Activated T-cell treated with anti-CD3 and anti-CD28 coated beads, Interleukin-2, amount 50 U/mL, for 72 hours (primary cell): ENCODE measurements at places on chromosomes 16 and 17.

- peak overlapping the region; percentile 89 for H3K27ac ChIP-seq
- peaks cover 6% of the 10 kb centered on the region for H3K36me3 ChIP-seq
- H3K27me3 ChIP-seq, result no peaks in the 10 kb centered on the region
These were observed 113.2 kb downstream of the PHKB start for GRCh38 chr16:47574091-47575054.

- DNase-seq, result no peak
- H3K36me3 ChIP-seq, result no peaks in the 10 kb centered on the region
- no peaks in the 10 kb centered on the region for H3K27me3 ChIP-seq
- H3K27ac ChIP-seq, result no peak overlapping the region
These were observed 178.3 kb upstream of the CA10 start for GRCh38 chr17:52336796-52337195.

DNA sequence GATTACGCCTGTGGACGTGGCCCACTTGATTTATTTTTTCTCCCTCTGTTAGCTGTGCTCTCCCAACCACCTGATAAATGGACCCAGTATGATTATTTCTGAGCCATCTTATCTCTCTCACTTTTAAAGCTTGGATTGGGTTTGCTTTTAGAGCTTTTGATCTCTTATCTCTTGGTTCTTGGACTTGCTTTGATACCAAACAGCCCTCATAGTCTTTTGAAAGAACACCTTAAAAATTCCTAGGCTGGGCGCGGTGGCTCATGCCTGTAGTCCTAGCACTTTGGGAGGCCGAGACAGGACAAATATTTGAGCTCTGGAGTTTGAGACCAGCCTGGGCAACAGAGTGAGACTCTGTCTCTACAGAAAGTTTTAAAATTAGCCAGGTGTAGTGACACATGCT, 25.8 kb downstream of the SMTNL2 start:
- peaks cover 24% of the 10 kb centered on the region for H3K27me3 ChIP-seq
- no peaks in the 10 kb centered on the region for H3K4me1 ChIP-seq
- DNase-seq, result no peak

GRCh38 chr16:15899538-15900100, 11.2 kb upstream of the CEP20 start:
- no peaks in the 10 kb centered on the region for H3K36me3 ChIP-seq
- DNase-seq, result peak; percentile 71
- no peak overlapping the region for H3K27ac ChIP-seq
- peak overlapping the region; percentile 54 for H3K4me3 ChIP-seq
- H3K27me3 ChIP-seq, result no peaks in the 10 kb centered on the region

DNA sequence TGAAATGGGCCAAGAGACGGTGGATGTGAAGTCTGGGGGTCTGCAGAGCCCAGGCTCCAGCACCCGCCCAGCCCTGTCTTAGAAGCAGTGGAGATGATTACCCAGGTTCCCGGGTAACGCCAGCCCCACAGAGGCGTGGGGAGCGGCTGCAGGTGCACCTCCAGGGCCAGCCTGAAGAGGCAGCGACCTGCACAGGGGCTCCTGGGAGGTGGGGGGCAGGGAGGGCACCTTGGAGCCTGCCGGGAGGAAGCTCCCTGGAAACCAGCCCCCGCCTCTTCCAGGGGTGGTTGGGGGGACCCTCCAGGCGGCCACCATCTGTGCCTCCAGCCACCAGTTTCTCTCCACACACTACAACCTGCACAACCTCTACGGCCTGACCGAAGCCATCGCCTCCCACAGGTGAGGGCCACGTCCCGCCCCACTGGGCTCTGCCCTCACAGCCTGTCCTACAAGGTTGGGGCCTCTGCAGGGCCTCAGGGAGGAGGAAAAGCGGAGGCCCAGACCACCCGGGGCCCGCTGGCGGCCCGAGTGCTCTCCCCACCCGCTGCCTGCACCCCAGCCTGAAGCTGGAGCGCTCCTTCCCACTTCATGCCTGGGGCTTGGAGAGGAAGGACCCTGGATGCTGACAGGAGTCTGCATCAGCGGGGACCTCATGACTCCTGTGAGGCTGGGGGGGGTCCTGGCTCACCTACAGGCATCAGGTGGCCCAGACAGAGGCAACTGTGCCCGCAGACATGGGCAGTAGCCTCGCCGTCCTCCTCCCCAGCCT, 10.5 kb downstream of the GAA start:
- no peak for DNase-seq
- H3K27me3 ChIP-seq, result no peaks in the 10 kb centered on the region
- H3K4me3 ChIP-seq, result no peak overlapping the region
- no peaks in the 10 kb centered on the region for H3K4me1 ChIP-seq
- H3K27ac ChIP-seq, result no peak overlapping the region
- peaks cover 4% of the 10 kb centered on the region for H3K36me3 ChIP-seq

DNA sequence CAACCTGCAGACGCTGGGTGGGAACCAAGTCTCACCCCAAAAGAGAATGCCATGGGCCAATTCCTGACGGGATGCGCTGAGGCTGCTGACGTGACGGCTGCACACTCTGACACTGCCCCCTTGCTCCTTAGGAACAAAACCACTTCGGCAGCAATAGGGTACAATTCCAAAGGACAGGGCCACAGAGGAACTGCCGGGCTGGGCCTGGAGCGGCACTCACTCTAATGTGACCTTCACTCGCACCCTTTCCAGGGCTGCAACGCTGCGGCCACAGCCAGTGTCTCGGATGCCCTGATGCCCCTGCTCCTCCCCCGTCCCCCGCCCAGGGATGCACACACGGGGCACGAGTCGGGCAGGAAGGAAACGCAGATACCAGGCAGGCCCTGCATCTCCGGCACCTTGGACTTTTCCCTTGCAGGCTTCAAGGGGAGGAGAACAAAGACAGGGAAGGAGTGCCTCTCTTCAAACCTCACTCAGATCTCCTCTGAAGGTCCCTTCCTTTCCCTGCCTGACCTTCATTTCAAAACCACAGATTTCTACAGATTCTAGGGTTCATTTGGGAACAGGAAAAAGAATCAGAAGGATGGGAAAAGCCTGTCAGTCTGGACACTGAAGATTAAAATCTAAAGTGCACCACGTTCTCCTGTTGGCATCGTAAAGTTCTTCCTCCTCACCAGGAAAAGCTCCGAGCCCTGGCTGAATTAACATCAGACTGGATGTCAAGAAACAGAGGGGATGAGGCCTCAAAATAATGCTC, 2.3 kb downstream of the PITPNA start:
- H3K36me3 ChIP-seq, result no peaks in the 10 kb centered on the region
- DNase-seq, result no peak
- peaks cover 24% of the 10 kb centered on the region for H3K4me1 ChIP-seq
- no peak overlapping the region for H3K4me3 ChIP-seq

- H3K36me3 ChIP-seq, result peaks cover 3% of the 10 kb centered on the region
- no peaks in the 10 kb centered on the region for H3K27me3 ChIP-seq
- H3K4me1 ChIP-seq, result peaks cover 25% of the 10 kb centered on the region
- no peak overlapping the region for H3K4me3 ChIP-seq
These were observed 2.2 kb upstream of the EFTUD2 start for GRCh38 chr17:44901411-44901921.

- no peaks in the 10 kb centered on the region for H3K36me3 ChIP-seq
- no peaks in the 10 kb centered on the region for H3K27me3 ChIP-seq
- H3K4me3 ChIP-seq, result no peak overlapping the region
These were observed 2.2 kb downstream of the DPEP1 start for GRCh38 chr16:89615596-89616090.

GRCh38 chr16:6576606-6577005, 756.0 kb upstream of the RBFOX1 start:
- H3K4me3 ChIP-seq, result no peak overlapping the region
- no peaks in the 10 kb centered on the region for H3K36me3 ChIP-seq
- H3K27me3 ChIP-seq, result no peaks in the 10 kb centered on the region
- no peak for DNase-seq

DNA sequence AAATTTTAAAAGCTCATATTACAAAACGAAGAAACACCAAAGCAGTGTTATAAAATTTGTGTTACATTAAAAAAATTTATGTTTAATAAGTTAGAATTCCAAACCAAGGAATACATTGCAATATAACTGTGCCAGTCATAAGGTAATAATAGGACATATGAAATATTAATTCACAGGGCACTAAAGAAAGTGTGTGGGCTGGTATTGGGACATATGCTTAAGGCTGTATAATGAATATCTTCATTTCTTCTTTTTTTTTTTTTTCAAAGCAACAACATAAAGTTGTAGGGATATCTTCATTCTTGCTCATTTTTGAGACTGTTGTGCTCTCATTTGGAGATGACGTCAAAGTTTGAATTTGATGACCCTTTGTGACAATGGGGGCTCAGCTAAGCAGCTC, 17.5 kb upstream of the FBXO47 start:
- no peaks in the 10 kb centered on the region for H3K27me3 ChIP-seq
- H3K4me1 ChIP-seq, result no peaks in the 10 kb centered on the region
- no peak overlapping the region for H3K4me3 ChIP-seq
- no peak overlapping the region for H3K27ac ChIP-seq
- DNase-seq, result no peak
- H3K36me3 ChIP-seq, result no peaks in the 10 kb centered on the region

DNA sequence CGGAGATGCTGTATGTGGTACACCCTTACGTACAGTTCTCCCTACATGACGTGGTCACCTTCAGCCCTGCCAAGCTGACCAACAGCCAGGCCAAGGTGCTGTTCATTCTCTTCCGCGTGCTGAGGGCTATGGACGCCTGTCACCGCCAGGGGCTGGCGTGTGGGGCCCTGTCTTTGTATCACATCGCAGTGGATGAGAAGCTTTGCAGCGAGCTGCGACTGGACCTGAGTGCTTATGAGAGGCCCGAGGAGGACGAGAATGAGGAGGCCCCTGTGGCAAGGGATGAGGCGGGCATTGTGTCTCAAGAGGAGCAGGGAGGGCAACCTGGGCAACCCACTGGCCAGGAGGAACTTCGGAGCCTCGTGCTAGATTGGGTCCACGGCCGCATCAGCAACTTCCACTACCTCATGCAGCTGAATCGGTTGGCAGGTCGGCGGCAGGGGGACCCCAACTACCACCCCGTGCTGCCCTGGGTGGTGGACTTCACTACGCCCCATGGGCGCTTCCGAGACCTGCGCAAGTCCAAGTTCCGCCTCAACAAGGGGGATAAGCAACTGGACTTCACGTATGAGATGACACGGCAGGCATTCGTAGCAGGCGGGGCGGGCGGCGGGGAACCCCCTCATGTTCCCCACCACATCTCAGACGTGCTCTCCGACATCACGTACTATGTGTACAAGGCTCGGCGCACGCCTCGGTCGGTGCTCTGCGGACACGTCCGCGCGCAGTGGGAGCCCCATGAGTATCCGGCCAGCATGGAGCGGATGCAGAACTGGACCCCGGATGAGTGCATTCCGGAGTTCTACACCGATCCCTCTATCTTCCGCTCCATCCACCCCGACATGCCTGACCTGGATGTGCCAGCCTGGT, 1.4 kb downstream of the WDR81 start:
- no peak overlapping the region for H3K27ac ChIP-seq
- no peaks in the 10 kb centered on the region for H3K36me3 ChIP-seq
- peaks cover 38% of the 10 kb centered on the region for H3K4me1 ChIP-seq
- H3K4me3 ChIP-seq, result peak overlapping the region; percentile 82
- no peak for DNase-seq
